Activated CD4-positive, alpha-beta memory T cell treated with anti-CD3 and anti-CD28 coated beads for 36 hours (primary cell): ENCODE measurements at places on chromosomes 11 and 22. TPM values are rescaled to one million over a fixed set of nuclear protein-coding genes. Genes with fewer than 3 reads are reported as not detected.

- DNase-seq, result no peak
These were observed 87.3 kb downstream of the SIK3 start for GRCh38 chr11:117010808-117011540.

- no peak for DNase-seq
These were observed 4.4 kb upstream of the RAPSN start for GRCh38 chr11:47453365-47453764.

DNA sequence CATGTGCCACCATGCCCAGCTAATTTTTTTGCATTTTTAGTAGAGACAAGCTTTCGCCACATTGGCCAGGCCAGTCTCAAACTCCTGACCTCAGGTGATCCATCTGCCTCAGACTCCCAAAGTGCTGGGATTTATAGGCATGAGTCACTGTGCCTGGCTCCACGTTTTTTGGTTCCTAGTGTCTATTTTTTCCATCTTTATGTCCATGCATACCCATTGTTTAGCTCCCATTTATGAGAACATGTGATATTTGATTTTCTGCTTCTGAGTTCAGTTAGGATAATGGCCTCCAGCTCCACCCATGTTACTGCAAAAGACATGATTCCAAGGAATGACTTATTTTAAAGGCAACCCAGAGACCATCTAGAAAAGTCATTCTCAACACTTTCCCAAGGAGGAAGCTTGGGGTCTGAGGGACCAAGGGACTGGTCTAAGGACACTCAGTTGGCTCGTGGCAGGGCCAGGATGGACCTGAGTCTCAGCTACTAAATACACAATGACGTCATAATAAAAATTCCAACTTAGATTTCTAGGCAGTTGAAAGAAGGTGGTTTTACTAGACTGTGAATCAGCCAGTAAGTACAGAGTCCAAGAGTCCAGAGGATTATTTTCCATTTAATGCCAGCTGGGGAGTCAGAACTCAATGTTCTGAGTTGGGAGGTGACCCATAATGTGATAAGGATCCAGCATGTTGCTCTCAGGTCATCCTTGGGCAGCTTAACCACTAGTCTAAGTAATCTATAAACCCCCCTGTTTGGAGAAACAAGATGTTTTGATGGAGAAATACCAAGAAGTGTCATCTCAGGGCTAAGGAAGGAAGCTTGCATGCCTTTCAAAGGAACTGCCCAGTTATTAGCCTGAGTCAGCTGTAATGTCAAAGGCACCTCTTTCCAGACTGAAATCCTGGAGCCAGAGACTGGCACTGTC is 39.4 kb downstream of the ABTB2 start:
- DNase-seq, result no peak

GRCh38 chr11:125348141-125348651 is 147.9 kb downstream of the FEZ1 start:
- no peak for DNase-seq

DNA sequence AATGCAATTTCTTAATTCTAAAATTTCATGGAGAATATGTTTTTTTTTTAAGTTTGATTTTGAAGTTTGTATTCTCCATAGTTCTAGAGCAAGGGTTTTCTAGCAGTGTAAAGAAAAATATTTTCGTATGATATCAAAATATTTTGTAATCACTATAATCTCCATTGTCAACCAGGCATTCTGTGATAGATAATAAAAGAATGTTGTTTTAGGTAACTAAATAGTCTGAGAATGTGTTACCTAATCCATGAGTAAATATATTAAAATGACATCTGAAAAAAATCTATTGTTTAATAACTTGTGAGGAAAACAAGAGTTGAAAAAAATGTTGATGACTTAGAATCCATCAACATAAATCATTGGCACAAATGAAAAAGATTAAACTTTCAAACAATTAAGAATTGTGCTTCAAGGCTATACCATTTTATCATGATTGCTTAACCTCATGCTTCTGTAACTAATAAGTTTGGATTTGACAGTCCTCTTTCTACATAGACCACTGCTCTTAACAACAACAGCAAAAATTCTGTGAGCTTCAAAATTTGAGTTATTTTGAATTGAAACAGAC is 2211.8 kb downstream of the LRRC4C start:
- DNase-seq, result no peak

GRCh38 chr22:38788021-38788816 is 5.7 kb downstream of the DNAL4 start:
- DNase-seq, result no peak

- peak; percentile 33 for DNase-seq
These were observed 1.8 kb upstream of the DUSP8 start for GRCh38 chr11:1573903-1574237.

The ESAM gene
- 0.64 TPM for total RNA-seq

The ARHGAP20 gene
- total RNA-seq, result not detected

The CRYBB3 gene
- 0.43 TPM for total RNA-seq
